Sciatic nerve (tissue), 2 donors: ENCODE measurements at places on chromosomes 12 and 14. TPM values are rescaled to one million over a fixed set of nuclear protein-coding genes. Genes with fewer than 3 reads are reported as not detected.

DNA sequence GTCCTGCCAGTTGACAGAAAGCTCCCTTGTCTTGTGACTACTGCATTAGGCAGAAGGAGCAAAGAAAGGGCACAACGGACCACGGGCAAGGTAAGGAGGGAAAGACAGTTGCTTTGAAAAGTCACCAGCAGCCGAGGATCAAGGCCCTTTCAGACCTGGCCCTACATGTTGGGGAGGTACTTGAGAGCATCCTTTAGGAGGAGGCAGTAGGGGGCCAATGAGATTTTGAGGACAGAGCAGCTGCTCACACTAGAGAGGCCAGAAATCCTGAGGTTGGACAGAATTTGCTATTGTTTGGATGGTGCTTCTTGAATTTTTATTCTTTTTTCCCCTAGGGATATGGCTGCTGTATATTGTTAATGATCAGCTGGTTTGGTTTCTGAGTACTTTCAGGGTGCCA, 135.5 kb upstream of the PZP start:
- DNase-seq, result no peak

- no peak for DNase-seq
Observed at GRCh38 chr12:77104792-77105191, 39.4 kb upstream of the E2F7 start.

- no peak for DNase-seq
Observed at GRCh38 chr12:63752283-63752682, 27.4 kb upstream of the RXYLT1 start.

DNA sequence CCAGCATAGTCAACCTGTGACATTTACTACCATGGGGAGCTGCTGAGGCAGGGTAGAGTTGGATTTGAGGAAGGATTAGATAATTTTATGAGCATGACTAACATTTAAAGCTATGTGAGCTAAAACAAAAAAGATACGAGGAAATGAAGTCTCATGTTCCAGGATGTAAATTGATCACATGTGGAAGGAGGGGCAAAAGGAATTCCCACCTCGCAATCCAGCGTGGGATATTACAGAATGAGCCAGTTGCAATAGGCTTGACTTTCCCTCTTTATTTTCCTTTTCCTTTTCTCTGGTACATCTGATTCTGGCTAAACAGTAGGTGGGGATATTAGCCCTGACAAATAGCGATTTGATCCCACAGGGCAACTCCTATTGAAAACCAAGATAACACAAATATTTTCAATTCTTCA, 214.9 kb upstream of the HMGA2 start:
- no peak for DNase-seq

DNA sequence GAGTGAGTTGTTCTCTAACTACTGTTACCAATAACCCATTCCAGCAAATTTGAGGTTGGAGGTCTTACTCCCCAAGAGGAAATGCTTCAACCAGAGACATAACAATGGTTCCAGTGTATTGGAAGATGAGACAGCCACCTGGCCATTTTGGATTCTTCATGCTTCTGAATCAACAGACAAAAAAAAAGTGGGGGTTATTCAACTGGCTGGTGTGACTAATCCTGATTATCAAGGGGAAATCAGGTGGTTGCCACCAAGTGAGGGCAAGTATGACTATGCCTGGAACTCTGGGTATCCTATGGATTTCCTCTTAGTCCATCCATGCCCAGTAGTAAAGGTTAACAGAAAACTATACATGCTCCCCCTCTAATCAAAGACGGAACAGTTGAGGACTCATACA, 29.9 kb upstream of the ZNF641 start:
- no peak for DNase-seq

DNA sequence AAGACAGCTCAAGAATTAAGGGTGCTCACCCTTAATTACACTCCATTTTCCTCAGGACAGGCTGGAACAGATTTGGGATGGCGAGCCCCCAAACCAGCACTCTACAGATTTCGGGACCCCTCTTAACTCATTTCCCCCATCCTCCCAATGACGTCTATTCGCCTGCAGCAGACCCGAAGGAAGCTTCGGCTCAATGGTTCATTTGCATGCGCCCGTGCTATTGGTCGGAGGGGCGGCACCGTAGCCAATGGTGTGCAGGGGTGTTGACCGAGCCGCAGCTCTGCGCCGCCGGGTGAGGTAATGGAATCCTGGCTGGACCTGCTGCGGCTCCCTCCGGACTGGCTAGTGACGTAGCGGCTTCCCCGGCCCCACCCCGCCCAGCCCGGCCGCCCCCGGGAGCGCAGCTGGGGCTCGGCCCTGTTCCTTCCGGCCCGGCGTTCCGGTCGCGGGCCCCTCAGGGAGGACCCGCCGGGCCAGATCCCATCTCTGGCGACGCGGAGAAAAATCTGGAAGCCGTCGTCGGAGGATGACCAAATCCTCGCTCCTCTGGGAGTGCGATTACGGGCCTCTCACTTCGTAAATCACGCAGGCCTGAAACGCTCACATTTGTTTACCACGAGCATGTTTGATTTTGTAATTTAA, 18.3 kb upstream of the NR4A1 start:
- DNase-seq, result peak; percentile 98

KRT73 gene
- not detected for total RNA-seq

TSHR gene
- total RNA-seq, result 3.7 TPM
